ENCODE measurements at places on chromosomes 3 and 15.

- DNase-seq, result no peak
These were observed 10.7 kb downstream of the THSD4 start for GRCh38 chr15:71125831-71126450.

DNA sequence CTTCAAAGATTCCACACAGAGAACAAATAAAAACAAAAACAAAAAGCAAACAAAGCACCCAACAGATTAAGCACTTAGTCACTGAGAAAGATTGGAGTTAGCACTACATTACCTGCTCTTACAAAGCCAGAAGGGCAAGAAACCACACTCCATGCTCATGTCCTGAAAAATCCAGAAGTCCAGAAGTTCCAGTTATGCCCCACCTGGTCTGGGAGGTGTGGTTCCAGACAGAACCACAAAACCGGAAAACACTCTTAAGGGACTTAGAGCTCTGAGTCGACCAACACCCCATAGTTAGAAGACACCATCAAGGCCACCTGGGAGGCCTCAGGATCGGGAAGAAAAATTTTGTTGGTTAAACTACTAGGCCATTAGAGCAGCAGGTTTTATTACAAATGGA, 88.9 kb downstream of the TNIK start:
- DNase-seq, result no peak

DNA sequence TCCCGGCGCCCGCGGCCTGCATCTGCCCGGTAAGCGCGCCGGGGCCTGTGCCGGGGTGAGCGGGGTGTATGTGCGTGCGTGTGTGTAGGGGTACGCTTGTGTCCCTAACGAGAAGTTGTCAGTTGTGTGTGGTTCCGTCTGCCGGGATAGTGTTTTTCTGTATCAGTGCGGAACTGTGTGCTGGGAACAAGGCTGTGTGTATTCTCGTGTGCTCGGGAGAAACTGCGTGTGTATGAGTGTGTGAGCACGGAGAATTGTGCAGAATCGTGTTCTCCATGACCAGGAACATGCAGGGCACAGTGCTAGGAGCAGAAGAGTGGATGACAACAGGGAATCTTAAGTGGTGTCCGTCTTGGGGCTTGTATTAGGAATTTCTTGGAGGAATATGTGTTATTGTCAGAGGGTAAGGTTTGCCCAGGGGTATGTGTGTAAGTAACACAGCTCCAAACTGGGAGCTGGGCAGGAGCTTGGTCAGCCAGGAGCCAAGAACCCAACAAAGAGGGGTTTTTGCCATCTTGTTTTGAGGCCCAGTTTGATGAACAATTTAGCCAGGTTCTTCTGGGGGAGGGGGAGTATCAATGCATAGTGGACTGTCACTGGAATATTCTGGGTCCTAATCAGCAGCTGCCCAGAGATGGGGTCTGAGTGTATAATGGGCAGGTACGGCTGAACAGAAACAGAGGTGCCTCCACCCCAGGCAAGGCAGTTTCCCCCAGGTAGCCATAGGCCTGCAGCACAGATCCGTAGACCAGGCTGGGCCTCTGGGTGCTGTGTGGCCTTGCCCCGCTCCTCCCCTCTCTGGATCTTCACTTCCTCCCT, 2.1 kb downstream of the ISL2 start:
- DNase-seq, result no peak

DNA sequence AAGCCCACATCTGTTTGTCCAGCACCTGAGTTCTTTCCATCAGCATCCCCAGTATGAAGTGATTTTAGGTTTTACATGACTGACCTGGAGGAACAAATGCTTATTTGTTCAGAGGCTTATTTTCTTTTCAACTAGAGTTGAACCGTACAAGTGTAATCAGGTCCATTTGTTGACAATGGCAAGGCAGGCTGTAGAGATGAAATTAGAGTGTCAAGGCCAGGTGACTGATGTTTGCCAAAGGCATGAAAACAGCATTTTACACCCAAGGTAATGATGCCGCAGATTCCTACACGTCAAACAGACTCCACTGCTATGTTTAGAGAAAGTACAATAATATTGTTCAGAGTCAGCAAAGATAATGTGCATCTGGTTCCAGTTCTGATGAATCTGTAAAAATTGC, 96.5 kb downstream of the KCNAB1 start:
- no peak for DNase-seq

- no peak for DNase-seq
These were observed at the start of gene ISLR for GRCh38 chr15:74173380-74174218. TSS of gene ISLR (plus strand) at chr15:74173710. CDS start at chr15:74174859, 1,149 bp downstream.

- no peak for DNase-seq
These were observed 2.1 kb downstream of the RNF168 start for GRCh38 chr3:196501316-196502044.

- no peak for DNase-seq
These were observed 604.9 kb upstream of the KCNMB2 start for GRCh38 chr3:177931346-177931745.

DNA sequence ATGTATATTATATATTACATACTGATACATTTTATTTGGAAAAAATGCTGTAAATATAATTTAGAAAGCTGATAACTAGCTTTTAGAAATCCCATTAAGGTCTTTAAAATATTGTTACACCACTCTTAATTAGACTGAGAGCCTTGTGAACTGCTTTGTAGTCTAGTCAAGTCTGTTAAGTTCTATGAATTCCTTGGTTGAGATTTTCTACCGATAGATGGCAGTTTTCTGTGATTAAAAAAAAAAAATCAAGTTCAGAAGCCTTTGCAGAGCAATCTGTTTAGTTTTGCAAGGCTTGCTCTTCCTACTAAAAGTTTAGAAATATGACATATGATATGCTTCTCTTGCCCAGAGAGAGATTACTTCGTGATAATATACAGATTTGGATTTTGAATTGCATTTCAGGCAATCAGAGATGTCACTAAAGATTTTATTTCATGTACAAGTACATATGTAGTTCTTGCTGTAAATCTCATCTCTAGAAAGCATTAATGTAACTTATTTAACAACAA, 60.4 kb upstream of the SLITRK3 start:
- DNase-seq, result no peak

GRCh38 chr15:33086500-33087121, 107.9 kb downstream of the FMN1 start:
- no peak for DNase-seq

DNA sequence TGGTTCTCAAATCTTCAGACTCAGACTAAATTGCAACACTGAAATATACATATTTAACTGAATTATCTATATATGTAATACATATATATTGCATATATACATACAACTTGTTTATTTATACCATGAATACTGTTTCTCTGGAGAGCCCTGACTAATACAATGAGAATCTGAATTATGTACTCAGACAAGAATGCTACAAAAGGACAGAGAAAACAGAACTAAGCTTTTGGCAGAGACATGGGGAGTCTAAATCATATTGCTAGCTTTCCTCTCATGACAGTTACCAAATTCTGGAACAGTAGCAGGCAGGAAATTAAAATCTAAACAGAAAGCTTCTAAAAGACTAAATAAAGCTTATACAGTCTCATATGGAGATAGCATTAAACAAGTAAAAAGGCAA, 142.4 kb upstream of the KCNMB2 start:
- no peak for DNase-seq

- DNase-seq, result no peak
These were observed 140.7 kb downstream of the PLCH1 start for GRCh38 chr3:155604126-155604525.

- no peak for DNase-seq
These were observed 96.1 kb downstream of the TFDP2 start for GRCh38 chr3:142053244-142053643.

- no peak for DNase-seq
These were observed 131.3 kb downstream of the TMEM108 start for GRCh38 chr3:133169331-133170068.

DNA sequence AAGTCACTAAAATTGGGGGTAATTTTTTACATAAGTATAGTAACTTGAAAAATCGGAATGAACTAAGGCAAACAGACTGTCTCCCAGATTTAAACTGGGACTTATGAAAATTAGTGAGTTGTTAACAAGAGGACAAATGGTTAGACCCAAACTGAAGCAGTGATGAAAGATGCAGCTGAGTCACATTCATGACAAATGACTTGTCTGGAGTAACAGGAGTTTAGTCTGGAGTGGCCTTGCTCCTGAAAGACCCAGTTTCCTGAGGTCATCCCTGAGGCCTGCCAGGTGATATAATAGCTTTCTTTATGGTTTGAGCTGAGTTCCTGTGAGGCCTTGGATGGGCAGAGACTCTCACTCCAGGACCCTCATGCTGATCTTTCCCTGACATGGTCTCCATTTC, 9.6 kb upstream of the CTDSPL start:
- DNase-seq, result no peak

- no peak for DNase-seq
These were observed 41.1 kb upstream of the NDUFB4 start for GRCh38 chr3:120554812-120555606.

DNA sequence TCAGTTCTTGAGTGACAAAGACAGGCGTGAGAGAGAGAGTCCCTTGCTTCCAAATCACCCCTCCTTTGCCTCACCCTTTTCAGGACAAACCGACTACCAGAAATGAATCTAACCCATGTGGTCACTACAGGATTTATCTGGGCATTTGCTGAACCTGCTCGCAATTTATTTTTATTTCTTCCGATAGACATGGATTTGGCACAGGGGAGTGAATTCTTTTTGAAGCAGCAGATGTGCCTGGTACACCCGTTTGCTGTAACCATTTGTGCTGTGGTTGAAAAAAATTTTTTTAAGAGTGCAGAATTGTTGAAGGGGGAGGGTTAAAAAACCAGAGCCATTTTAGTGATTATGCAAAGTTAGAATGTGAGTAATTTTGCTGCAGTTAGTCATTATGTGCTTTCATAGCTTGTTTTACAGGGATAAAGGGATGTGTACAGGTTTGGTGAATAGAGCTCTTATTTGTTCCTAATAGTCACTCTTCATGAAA, 442.0 kb downstream of the LPP start:
- DNase-seq, result no peak

DNA sequence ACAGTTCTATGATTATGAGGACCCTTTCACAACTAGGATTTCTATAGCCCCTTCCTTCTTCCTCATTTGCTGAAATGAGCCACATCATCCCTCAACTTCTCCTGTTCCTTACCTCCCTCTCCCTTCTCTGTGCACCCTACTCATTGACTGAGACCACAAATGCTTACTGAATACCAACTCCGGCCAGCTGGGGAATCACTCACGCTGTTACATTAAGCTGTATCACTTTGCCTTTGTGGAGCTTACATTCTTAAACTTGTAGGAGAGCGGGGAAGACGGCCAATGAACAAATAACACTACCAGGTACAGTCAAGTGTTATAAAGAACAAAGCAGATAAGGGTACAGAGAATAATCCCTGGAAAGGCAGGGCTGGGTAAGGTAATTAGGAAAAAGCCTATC, 5.7 kb downstream of the SUCLG2 start:
- no peak for DNase-seq

- no peak for DNase-seq
These were observed 388.5 kb upstream of the THBS1 start for GRCh38 chr15:39192351-39192750.

DNA sequence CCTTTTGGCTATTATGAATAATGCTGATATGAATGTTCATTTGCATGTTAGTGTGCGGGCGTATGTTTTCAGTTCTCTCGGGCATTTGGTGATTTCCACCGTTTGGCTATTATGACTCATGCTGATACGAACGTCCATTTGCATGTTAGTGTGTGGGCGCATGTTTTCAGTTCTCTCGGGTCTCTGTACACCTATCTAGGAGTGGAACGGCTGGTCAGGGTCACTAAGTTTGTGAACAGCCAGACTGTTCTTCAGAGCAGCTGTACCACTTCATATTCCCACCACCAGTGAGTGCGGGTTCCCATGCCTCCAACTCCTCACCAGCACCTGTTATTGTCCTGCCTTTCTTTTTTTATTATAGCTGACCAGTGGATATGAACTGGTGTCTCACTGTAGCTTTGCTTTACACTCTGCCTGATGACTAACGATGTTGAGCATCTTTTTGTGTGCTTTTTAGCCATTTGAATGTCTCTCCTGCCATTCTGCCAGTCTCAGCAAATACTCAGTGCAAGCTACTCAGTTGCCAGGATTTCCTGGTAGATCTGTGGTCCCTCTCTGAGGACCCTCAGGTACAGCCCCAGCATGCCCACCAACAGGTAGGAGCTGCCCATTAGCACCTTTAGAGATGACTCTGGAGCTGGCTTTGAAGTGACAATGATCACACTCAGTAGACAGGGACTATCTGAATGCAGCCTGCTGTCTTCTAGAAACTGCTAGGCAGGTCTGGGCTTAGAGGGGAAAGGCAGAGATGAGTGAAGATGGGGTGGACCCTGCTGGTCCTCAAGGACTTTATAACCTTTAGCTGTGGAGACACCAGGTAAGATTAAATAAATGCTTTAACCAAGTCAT, 141.1 kb downstream of the XXYLT1 start:
- DNase-seq, result peak; percentile 37

- no peak for DNase-seq
These were observed 60.2 kb downstream of the IL16 start for GRCh38 chr15:81256916-81257315.

- no peak for DNase-seq
These were observed 29.4 kb upstream of the EIF4A2 start for GRCh38 chr3:186754006-186754405.

GRCh38 chr15:38164507-38164906, 88.1 kb upstream of the SPRED1 start:
- no peak for DNase-seq

GRCh38 chr3:23960649-23961048, 15.6 kb downstream of the NR1D2 start:
- no peak for DNase-seq

DNA sequence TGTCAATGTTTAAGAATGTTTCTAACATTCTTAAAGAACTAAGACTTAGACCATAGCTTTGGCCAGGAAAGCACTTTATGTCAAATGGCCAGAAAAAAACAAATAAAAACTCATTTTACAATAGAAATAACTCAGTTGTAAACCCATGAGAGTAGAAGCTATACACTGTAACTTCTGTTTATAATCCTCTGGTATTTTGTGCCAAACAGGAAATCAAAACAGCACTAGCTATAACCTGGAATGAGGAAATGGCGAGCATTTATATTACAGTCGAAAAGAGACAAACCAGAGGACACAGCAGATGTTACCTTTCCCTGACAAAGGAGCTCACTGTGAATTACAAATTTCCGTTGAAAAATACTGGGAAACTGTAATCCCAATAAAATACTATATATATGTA, 10.3 kb downstream of the GK5 start:
- DNase-seq, result no peak

DNA sequence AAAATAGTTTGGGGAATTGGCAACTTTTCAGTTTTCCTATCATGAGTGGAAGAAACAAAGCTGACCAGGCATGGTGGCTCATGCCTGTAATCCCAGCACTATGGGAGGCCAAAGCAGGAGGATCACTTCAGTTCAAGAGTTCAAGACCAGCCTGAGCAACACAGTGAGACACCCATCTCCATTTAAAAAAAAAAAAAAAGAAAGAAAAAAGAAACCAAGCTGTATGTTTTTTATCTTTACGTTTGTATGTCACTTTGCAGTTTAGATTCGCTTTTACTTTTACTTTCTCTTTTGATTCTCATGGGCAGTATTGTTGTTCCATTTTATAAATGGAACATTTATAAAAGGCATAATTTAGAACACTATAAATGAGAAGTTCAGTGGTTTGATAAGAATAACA, 31.2 kb upstream of the TNIK start:
- no peak for DNase-seq

- DNase-seq, result no peak
These were observed 84.5 kb upstream of the FNDC3B start for GRCh38 chr3:171954690-171955383.

GRCh38 chr3:95226437-95226836, 1163.6 kb downstream of the NSUN3 start:
- DNase-seq, result no peak

- DNase-seq, result no peak
These were observed 54.7 kb upstream of the USP3 start for GRCh38 chr15:63449731-63450130.

GRCh38 chr3:51945031-51945840, 3.1 kb downstream of the PARP3 start:
- DNase-seq, result no peak

- no peak for DNase-seq
These were observed 53.3 kb upstream of the MELTF start for GRCh38 chr3:197082871-197083270.

All from stimulated activated CD4-positive, alpha-beta T cell treated with anti-CD3 and anti-CD28 coated beads, Interleukin-2, amount 100 ng/mL, for 48 hours (primary cell).